ENCODE measurements at places on chromosomes 7 and 10.

GRCh38 chr7:129529643-129530042 lies 27.3 kb downstream of the SMKR1 start:
- DNase-seq, result no peak

- no peak for DNase-seq
Measured at GRCh38 chr7:1557771-1558170, 1.8 kb upstream of the TMEM184A start.

GRCh38 chr10:131692686-131693334 lies 208.0 kb upstream of the PPP2R2D start:
- DNase-seq, result no peak

- DNase-seq, result no peak
Measured at GRCh38 chr7:77459311-77459726, 43.2 kb upstream of the GSAP start.

- no peak for DNase-seq
Measured at GRCh38 chr7:80635533-80635932, 2.9 kb upstream of the CD36 start.
